ENCODE measurements at places on chromosomes 2 and 18.

DNA sequence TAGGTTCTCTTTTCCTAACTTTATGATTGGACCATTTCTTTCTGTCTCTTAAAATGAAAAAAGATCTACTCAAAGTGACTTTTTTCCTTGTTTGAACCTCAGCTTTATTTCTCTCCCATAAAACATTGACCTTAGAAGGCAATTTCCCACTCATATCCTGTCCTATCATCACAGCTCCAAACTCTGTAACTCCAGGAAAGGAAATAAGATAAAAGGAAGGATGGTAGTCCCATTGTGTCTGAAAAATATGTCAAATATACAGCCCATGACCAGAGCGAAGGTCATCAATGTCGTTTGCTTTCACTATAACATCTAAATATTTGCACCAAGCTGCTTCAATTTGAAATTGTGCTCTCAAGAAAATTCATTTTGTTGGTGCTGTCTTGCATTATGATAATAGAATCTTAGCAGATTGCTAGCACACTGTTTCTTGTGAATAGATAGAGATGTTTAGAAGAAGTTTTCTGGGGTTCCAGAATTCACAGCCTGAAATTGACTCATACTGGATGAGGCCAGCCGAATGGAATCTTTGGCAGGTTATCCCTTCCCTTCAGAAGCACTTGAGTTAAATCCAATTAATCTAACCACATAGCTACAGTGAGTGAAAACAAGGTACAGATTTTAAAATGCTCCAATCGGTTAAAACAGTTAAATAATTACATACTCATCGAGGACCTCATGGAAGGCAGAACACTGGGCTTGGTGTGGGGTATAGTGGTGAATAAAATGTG lies 95.1 kb downstream of the CRIM1 start:
- DNase-seq: no peak

DNA sequence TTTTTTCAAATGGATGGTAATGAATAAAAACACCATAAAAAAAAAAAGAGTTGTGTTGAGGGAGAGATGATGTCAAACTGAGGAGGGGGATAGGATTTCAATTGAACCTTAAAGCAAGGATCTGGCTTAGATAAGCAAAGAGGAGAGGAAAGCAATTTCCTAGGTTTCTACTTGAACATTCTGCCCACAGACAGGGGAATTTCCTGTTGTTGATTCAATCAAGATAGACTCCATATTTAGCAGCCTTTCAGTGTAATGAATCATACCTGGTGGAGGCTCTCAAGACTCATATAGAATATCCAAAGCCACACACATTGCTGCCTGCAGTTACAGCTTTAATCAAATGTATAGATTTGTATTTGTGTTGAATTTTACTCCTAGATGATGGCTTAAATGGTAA lies 294.4 kb upstream of the PIK3C3 start:
- no peak for DNase-seq

GRCh38 chr2:189613650-189614420 lies 33.2 kb upstream of the SLC40A1 start:
- DNase-seq: no peak

- no peak for DNase-seq
These were observed 78.1 kb upstream of the ZEB2 start for GRCh38 chr2:144597894-144598593.

- no peak for DNase-seq
These were observed 89.8 kb downstream of the ASXL2 start for GRCh38 chr2:25788457-25788856.

GRCh38 chr2:46535360-46535759 lies 56.0 kb downstream of the TMEM247 start:
- DNase-seq: no peak

GRCh38 chr18:32355896-32356295 lies 114.8 kb downstream of the GAREM1 start:
- no peak for DNase-seq
